Activated CD4-positive, alpha-beta T cell treated with anti-CD3 and anti-CD28 coated beads, Interleukin-10, Interleukin-2, amounts not matched to agents 100 ng/mL and 50 ng/mL, durations not matched to agents 16 hours and 8 hours (primary cell): ENCODE measurements at places on chromosomes 5 and 9.

DNA sequence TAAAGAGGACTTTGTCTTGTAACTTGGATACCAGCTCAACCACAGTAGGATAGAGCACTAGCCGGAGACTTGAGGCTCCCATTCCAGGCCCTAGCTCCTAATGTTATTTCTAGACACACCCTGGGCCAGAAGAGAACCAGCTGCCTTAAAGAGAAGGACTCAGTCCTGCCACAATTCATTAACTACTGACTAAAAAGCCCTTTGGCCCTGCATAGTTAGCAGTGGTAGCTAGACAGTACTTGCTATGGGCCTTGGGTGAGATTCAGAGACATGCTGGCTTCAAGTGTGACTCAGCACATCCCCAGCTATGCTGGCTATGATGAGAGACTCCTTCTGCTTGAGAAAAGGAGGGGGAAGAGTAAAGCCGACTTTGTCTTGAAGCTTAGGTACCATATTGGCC lies 47.3 kb downstream of the TMEM167A start:
- DNase-seq: no peak

- peak; percentile 80 for DNase-seq
These were observed 9.8 kb downstream of the FAM78A start for GRCh38 chr9:131266266-131267229.

DNA sequence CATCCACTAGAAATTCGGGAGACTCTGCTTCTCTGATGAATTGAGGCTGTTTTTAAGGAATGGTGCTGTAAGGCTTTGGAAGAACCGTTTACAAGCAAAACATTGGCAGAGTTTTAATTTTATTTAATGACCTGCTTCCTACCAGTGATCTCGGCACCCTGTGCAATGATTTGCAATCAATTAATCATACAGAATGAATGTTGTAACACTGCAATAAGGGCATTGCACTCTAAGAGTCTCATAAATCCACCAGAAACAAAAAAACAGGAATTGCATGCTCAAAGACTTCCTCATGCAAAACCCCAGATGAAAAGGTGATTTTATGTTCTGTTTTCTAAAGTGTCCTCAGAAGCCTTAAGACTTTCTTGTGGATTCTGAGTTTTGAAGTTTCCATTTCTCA lies 295.7 kb downstream of the ARHGEF28 start:
- DNase-seq: no peak

DNA sequence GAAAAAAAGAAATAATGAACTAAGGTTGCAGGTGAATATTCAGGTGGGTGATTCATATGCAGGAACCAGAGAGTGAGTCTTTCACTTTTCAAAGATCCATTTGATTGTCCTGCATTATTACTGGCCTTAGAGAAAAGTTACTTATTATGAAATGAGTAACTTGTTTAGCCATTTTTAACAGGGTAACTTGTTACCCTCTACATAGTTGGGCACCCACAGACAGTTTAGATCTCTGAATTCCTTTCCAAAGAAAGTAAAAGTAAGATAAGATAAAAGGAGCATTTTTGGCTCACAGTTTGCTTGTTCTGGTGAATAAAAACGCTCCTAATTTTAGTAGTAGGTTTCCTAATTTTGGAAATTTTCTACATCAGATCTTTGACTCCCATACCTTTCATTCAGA lies 54.1 kb upstream of the DAB2 start:
- no peak for DNase-seq

DNA sequence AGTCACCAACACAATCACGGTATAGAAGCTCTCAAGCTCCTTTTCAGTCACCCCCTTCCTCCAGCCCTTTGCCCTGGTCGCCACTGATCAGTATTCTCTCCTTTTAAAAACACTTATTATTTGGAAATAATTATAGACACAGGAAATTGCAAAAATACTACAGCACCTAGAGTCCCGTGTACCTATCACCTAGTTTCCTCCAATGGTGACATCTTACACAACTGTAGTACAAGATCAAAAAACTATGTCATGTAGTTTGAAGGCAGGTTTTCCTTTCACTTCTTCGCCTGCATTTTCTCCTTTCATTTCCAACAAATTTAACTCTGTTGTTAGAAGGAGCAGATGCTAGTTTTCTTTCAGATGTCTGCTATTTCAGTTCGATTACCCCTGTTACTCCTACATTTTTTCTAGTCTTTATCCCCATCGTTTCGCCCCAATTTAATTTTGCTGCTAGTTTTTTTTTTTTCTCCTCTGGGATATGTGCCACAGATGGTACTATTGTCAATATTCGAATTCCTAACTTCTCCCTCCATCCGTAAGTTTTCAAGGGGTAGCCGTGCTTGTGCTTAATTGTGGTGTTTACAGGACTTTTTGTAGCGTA lies 612 bp upstream of the ATG10 start:
- peak; percentile 29 for DNase-seq

DNA sequence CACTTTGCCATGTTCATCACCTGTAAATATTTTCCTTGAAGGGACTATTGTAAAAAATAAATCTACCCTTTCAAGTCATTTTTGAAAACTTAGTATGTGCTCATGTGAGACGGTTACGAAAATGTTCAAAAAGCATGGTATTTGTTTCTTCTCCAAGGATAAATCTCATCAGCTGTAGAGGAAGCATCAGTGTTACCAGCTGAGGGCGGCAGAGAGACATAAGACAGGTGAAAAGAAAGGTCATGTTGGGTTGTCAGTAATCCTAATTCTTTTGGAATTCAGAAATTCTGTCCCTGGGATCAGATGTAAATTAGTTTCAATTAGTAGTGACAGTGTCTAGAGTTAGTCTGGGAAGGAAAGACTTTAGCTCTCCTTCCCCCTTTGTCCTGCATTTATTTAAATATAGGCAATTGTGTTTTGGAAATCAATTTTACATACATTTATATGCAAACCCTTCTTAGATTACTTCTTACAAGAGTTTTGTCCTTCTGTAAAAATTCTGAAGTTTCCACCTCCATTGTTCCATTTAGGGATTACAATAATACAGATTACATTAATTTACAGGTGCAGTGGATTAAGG lies 791.9 kb upstream of the CDH6 start:
- DNase-seq: no peak

GRCh38 chr9:85013703-85014102 lies 344.2 kb downstream of the NTRK2 start:
- DNase-seq: no peak

DNA sequence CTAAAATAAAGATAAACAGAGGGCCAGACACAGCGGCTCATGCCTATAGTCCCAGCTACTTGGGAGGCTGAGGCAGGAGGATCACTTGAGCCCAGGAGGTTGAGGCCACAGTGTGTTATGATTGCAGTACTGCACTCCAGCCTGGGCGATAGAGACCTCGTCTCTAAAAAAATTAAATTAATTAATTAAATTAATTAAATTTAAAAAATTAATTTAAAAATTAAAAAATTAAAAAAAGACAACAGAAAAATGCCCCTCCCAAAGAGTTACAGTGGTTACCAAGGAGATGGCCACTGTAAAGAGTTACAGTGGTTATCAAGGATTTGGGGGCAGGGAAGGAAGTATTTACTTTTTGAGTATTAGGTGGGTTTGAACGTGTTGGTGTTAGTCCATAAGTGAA lies 38.3 kb downstream of the CDC14B start:
- DNase-seq: no peak

DNA sequence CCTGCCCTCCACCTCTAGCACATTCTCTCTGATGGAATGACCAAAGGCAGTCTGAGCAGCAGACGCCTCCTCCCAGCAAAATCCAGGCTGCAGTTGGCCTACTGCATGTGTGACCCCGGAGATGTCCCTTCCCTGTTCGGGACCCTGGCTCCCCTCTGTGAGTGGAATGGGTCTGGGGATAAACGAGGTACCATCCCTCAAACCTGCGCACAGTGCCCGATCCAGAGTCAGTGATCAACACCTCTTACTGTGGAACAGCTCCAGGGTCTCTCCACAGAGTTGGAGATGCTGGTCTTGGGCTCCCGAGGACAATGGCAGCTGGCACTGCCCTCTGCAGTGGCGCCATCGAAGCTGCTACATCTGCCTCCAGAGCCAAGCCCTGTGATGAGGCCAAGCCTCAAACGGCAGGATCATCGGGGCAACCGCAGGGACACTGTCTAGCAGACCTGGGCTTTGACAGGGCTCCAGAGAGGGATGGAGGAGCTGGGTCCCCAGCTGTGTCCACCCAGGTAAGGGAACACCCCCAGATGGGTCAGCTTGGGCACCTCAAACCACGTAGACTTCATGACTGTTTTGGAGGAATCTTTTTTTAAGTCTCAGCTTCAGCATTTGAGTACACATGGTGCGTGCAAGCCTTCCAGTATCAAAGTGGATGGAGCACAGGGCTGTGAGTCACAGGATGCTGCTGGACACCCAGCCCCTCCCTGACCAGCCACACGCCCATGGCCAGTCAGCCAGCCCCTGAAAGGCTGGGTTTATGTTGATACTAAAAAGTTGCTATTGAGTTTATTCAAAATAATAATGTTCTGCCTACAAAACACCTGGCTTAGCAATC lies 13.0 kb downstream of the MED10 start:
- DNase-seq: no peak

- DNase-seq: no peak
These were observed 11.6 kb downstream of the LHX3 start for GRCh38 chr9:136193127-136193890.

GRCh38 chr5:116795189-116795588 lies 220.6 kb upstream of the SEMA6A start:
- no peak for DNase-seq

DNA sequence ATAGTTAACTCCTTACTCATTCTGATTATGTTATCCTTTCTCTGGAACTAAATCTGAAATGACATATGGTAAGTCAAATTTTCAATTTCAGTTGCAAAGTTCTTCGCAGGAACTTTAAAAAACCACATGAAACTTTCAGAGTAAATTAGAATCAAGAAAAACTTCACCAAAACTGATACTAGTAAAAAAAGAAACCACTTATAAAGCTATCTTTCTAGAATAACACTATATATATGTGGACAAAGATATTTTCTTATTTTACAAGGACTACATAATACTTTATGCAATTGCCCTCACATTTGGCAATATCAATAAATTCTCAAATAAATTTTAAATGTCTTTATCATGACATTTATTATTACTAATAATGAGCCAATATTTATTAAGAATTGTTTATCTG lies 1847.1 kb upstream of the NUDT12 start:
- DNase-seq: no peak

DNA sequence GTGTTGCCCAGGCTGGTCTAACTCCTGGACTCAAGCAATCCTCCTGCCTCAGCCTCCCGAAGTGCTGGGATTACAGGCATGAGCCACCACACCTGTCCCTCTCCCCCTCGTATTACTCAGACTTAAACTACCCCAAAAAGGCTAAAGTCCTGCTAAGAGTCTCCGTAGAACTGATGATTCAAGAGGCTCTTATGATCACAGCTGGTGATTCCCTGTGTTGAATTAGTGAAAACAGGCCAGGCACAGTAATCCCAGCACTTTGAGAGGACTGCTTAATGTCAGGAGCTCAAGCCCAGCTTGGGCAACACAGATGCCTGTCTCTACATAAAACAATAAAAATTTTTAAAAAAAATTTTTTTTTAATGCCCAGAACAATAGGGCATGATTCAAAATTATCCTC lies 9.2 kb downstream of the CDC26 start:
- DNase-seq: no peak

GRCh38 chr5:92147266-92147665 lies 764.1 kb upstream of the ARRDC3 start:
- DNase-seq: no peak

- no peak for DNase-seq
These were observed 24.2 kb upstream of the ANKRD33B start for GRCh38 chr5:10539687-10539998.
